Mammary epithelial cell (primary cell): ENCODE measurements at places on chromosomes 1 and 21.

- no peak for DNase-seq
Measured at GRCh38 chr1:18991585-18991984, 35.1 kb upstream of the IFFO2 start.

DNA sequence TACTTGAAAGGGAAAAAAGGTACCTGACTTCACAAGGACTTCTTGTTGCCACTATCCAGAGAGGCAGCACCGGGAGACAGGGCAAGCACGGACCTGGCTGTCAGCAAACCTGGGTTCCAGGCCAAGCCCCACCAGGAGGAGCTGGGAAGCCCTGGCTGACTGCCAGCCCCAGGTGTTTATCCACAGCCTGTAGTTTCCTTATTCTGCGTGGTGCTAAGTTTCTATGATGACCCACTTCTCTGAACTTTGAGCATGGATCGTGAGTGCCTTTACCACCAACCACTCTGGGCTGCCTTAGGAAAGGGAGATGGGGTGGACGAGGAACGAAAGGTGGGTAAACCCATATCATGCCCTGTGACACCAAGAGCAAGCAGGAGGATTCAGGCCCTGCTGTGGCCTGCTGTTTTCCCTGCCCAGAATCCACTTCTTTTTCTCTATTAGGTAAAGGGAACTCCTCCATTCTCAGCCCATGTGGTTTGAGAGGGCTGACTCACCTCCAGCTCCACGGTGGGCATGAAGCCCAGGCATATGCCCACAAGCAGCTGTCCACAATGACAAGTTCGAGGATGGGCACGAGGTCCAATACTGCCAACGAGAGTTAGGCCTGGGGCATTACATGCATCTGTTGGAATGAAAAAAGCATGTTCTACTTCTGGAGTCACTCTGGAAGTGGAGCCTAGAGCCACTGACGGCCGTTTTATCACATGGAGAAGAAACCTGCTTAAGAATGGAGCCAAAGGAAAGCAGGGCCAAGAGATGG is 20.3 kb downstream of the TSPAN2 start:
- DNase-seq, result peak; percentile 87

DNA sequence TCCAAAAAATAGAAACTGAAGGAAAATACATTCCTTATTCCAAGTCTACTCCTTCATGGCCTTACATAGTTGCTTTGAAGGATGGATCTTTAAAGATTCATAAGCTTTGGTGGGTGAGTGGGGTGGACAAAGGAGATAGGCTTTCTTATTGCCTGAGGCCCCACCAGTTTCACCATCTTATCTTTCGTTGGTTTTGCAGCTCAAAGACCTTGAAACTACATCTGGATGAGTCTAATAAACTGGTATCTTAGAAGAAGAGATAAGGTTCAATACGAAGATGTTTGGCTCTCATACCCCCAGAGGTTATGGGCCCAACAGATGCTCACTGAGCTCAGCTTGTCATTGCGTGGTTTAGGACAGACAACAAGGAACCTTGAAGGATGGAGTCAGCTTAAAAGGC is 201.5 kb downstream of the HS2ST1 start:
- no peak for DNase-seq

- DNase-seq, result no peak
Measured at GRCh38 chr21:46552274-46552673, 52.6 kb downstream of the S100B start.

DNA sequence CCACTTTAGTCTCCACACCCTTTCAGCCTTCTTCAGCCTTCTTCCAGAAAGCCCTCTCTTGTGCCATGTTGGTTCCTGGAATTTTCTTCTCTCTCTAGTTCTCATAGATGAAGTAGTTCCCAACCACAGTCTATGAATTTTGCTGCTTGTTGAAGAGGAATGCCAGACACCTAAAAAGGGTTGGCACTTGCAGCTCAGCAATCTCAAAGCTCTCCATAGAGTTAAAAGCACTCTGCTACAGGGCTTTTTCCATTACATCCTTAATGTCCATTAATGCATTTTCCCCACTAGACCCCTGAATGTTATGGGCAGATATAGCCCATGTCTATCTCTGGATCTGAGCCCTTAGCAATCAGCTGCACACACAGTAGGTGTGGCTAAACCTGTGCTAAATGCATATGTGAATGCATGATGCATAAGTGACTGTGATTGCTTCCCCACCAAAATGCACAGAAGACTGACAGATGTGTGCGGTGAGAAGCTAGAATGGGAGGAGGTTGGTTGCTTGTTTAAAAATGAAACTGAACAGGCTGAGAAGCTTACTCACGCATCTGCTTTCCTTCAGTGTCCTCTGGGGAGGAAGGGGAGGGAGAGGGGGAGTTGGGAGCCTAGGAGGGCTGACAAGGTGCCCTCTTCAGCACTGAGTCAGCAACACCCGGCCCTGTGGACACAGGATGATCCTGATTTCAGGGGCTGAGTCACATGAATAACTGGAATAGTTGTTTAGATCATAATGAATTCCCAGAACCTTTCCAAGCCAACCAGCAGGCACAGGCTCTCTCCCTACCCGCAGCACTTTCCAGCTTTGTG is 146.1 kb upstream of the FGGY start:
- peak; percentile 92 for DNase-seq

- DNase-seq, result peak; percentile 60
Measured at GRCh38 chr1:97061604-97062003, 340.0 kb downstream of the PTBP2 start.

DNA sequence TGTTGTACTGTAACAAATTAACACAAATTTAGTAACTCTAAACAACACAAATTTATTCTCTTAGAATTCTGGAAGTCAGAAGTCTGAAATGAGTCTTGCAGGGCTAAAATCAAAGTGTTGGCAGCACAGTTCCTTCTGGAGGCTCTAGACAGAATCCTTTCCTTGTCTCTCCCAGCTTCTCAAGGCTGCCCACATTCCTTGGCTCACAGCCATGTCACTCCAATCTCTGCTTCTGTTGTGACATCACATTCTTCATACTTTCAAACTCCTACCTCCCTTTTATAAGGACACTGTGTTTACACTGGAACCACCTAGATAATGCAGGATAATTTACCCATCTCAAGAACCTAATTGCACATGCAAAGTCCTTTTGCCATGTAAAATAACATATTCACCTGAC is 225.0 kb upstream of the PRMT6 start:
- DNase-seq, result no peak

GRCh38 chr1:42815941-42816584 is 859 bp upstream of the ERMAP start:
- peak; percentile 20 for DNase-seq

GRCh38 chr1:201890806-201891450 is 2.2 kb downstream of the SHISA4 start:
- no peak for DNase-seq

DNA sequence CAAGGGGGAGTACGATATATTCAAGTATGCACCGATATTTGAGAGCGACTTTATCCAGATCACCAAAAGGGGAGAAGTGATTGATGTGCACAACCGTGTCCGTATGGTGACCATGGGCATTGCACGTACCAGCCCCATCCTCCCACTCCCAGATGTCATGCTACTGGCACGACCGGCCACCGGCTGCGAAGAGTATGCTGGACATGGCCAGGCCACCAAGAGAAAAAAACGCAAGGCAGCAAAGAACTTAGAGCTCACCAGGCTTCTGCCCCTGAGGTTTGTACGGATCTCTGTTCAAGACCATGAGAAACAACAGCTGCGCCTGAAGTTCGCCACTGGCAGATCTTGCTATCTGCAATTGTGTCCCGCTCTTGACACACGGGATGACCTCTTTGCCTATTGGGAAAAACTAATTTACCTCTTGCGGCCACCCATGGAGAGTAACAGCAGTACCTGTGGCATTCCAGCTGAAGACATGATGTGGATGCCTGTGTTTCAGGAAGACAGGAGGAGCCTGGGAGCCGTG is 16.5 kb downstream of the ATF3 start:
- no peak for DNase-seq

- DNase-seq, result no peak
Measured at GRCh38 chr1:234851450-234852438, 241.8 kb upstream of the IRF2BP2 start.

GRCh38 chr1:60255565-60255964 is 182.0 kb upstream of the C1orf87 start:
- DNase-seq, result peak; percentile 4

DNA sequence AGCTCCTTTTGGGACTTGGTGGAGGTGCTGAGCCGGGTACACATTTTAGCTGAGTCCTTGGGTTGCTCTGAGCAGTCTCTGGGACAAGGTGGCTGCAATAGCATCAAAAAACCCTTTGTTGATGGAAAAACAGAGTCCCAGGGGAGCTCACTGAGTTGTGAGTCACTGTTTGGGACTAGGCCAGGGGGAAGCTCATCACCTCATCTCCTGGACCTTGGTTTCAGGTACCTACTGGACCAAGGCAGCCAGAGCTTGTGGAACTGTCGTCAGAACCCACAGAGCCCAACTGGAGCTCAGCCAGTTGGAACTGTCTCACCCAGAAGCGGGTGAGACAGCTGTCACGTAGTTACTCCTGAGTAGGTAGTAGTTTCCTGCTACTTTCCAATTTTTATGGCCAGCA is 146.7 kb downstream of the HLX start:
- DNase-seq, result peak; percentile 35

DNA sequence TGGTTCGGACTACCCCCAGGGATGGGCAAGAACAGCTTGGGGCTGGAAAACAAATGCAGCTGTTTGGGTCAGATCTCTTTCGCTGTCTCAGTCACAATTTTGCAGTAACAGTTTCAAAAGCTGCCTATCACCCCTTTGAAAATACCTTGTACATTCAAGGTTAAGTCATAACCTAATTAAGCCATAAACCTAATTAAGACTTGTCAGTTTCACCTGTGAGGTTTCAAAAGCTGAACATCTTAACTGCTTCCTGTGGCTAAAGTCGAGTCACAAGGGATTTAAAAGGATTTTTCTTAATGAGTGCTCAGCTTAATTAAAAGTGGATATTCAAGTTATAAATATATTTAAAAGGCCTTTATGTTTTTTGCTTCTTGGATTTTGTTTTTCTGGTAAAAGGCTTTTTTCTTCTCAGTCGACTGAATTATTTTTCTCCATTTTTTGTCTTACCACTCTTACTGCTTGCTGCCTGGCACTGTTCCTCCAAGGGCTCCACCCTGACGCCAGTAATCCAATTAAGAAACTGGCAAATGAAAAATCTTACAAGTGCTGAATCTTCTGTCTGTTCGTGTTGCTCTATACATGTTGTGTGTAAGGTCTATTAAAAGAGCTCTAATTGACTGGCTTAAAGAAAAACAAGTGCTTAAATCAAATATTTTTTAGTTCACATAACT is 31.3 kb downstream of the CBR1 start:
- DNase-seq, result no peak

- DNase-seq, result peak; percentile 27
Measured at GRCh38 chr1:56409112-56409691, 170.2 kb downstream of the PLPP3 start.

- no peak for DNase-seq
Measured at GRCh38 chr21:41835711-41836154, 43.4 kb downstream of the PRDM15 start.

DNA sequence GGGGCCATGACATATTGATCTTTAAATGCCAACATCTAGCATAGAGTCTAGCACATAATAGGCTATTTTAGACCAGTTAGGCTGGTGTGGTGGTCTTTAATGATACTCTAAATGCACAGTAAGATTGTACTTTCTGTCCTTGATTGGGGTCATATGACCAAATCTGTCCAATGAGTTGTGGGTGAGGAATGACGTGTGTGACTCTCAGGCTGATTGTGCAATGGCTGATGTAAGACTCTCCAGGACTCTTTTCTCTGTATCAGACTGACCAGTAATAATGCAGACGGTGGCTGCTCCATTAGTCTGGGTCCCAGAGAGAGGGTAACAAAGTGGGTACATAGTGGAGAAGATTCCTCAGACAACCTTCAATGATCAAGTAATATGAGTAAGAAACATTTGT is 541.6 kb upstream of the CAMK1G start:
- DNase-seq, result peak; percentile 39

DNA sequence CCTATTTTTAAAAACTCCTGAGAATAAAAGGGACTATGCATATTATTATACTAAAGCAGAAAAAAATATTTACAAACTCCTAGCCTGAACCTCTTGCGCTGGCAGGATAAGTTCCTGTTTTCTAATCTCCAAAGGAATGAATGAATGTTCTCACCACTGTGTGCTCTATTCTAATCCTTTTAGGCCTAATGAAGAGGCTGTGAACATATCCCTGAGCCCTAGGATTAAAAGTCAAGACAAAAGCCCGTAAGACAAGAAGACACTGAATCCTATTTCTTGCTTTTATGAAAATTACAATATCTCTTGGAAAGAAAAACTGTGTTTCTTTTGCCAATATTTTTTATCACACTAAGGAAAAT is 317.5 kb downstream of the HHAT start:
- DNase-seq, result no peak

- no peak for DNase-seq
Measured at GRCh38 chr1:33297911-33298622, 22.8 kb downstream of the A3GALT2 start.

DNA sequence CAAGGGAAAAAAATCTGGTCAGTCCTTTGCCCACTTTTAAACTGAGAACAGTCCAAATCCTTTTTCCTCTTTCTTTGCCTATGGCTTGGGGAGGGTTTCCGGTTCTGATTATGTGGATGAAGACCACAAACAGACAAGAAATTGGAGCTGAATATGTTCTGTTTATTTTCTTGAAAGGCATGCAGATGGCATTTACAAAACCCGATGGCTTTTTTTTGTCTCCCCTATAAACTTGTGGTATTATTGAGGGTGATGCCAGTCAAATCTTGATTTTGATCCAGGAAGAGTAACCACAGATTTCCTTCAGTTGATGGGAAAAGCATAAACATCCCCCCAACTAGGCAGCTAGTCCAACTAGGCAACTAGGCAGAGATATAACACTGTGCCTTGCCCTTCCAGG is 38.9 kb downstream of the PLPP3 start:
- no peak for DNase-seq

DNA sequence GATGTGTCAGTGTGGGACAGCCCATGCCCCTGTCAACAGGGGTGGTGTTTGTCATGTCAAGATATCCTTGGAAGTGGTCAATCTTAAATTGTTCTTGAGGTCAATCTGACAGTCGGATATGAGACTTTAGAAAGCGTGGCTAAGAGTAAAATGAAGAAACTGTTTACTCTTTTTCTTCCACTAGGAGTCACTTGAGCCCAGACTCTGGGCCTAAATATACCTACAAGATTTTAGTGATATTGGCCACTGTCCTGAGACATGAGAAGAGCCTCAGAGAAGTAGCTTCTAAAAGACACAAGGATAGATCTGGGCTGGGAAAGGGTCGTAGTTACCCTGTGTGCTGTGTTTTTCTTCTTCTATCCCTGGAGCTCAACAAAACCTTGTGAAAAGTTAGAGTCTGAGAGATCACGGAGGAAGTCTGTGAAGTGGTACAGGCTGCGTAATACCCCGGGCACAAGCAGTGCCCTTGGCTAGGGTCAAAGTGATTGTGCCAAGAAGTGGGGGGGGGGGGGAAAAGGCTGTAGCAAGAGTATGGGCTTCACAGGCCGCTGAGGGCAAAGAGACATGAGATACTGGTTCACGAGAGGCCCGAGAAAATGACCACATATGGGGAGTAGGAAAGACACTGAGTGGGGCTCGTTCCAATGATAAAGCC is 355.2 kb upstream of the GREM2 start:
- no peak for DNase-seq

- DNase-seq, result peak; percentile 76
Measured at GRCh38 chr1:204225841-204226735, 12.3 kb upstream of the GOLT1A start.
